Astrocyte of the cerebellum (primary cell): ENCODE measurements at places on chromosomes 16 and 17.
A peak's percentile ranks its signal among the peaks of the same experiment; 100 is the strongest.

- DNase-seq, result no peak
Observed at GRCh38 chr17:74280093-74280513, 6.1 kb downstream of the DNAI2 start.

DNA sequence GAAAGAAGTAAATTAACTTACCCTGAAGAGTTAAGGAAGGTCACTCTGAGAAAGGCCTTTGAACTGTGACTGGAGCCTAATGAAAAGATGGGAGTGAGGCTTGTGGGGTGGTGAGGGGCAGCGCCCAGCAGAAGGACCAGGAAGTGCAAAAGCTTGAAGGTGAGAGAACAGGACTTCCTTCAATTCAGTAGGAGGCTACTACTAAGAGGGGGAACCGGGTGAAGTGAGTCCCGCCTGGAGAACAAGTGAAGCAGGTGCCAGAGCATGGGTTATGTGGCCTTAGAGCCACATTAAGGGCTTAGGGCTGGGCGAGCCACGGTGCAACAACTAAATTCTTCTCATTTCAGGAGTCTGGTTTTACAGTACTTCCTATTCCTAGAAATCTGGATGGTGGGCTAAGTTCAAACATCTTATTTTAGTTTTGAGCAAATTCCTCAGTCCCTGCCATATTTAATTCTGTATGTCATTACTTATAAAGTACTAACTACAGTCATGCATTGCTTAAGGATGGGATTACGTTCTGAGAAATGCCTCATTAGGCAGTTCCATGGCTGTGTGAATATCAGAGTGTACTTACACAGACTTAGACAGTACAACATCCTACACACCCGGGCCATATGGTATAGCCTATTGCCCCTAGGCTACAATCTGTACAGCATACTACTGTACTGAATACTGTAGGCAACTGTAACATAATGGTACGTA is 5.1 kb downstream of the CFAP20 start:
- DNase-seq, result no peak

DNA sequence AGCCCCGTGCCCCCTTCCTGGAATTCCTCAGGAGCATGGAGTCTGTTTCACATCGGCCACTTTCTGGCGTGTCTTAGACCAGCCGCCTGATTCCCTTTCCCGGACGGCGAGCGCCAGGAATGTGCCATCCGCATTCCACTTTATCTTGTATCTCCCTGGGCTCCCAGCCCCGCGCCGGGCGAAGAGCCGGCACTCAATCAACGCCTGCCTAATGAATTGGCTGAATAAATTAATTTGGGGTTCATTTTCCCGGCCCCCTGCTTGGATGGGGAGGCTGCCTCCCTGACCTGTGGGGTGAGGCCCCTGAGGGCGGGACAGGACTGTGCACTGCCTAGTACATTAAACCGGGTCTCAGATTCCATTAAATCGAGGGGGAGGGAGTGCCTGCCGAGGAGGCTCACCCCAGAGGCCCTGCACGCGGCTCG is 282.3 kb upstream of the TNRC6C start:
- DNase-seq, result no peak

DNA sequence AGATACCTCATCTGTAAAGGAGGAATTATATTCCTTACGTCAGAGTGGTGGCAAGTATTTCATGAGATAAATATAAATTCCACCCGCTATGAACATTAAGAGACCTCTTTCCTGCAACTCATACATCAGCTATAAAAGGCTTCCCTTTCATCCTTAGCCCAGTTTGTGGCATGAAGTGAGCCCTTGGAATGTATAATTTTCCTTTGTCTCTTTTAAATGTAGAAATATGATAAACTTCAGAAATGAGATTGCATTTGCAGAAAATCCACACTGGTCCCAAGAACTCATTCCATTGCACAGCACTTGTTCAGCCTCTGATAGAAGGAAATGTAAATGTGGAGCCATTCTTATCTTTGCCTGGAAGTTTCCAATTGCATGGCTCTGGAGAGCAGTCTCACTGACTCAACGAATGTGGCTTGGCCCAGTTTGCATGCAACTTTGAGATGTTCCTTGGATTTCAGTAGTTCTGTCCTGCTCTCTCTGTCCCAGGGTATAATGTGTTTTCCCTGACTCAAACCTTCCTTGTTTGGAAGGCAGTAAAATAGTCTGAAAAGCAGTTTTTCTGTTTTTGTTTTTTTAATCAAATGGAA is 746.4 kb downstream of the CDH11 start:
- no peak for DNase-seq

- DNase-seq, result no peak
Observed at GRCh38 chr16:30666681-30667080, 8.4 kb downstream of the FBRS start.

- DNase-seq, result no peak
Observed at GRCh38 chr17:17353625-17354484, 50.7 kb downstream of the NT5M start.

GRCh38 chr17:75827308-75828075 is 16.7 kb downstream of the UNC13D start:
- DNase-seq, result peak; percentile 15

DNA sequence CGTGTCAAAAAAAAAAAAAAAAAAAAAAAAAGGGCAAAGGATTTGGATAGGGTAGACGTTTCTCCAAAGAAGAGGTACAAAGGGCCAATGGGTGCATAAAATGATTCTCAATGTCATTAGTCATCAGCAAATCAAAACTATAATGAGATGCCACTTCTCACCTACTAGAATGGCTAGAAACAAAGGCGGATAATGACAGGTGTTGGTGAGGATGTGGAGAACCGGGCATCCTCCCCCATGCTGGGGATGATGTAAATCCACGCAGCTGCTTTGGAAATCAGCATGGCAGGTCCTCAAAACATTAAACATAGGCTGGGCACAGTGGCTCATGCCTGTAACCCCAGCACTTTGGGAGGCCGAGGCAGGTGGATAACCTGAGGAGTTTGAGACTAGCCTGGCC is 9.4 kb downstream of the ITGAX start:
- no peak for DNase-seq

- DNase-seq, result no peak
Observed at GRCh38 chr16:28196387-28196987, 15.3 kb downstream of the XPO6 start.

GRCh38 chr17:31269578-31269983 is 27.5 kb downstream of the OMG start:
- DNase-seq, result peak; percentile 94

DNA sequence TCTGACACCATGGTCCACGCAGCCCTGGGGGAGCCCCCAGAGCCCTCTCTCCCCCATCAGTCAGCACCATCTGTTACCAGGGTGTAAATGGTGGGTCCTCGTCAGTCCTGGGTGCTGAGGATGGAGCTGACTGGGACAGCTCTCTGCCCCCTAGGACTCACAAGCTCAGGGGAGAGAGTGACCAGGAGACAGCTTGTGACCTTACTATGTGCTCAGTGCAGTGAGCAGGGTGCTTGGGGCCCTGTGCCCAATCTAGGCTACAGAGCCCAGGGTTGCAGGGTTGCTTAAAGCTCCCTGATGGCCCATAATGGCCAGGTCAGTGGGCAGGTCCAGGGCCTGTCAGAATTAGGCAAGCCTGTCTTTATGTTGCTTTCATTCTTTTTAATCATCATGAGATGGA is 11.3 kb downstream of the MMP2 start:
- no peak for DNase-seq

GRCh38 chr16:35255186-35255803 is 1795.9 kb downstream of the TP53TG3F start:
- DNase-seq, result no peak

DNA sequence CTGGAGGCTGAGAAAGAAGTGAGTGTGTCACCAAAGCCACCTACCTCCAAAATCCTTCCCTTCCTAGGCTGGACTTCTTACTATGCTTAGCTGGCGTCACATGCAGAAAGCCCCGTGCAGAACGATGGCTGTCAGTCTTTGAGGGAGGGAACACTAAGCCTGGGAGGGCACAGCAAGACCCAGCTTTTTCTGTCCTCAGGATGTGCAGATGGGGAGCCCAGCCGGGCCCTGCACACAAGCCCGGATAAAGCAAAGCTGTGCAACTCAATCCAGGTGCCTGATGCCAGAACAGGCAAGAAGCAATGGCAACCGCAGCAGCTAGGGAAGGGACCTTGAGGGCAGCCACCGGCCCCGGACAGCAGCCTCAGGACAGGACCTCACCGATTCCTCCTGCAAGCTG is 13.9 kb upstream of the USP36 start:
- no peak for DNase-seq

- DNase-seq, result no peak
Observed at GRCh38 chr17:27466376-27466742, 10.1 kb downstream of the KSR1 start.

DNA sequence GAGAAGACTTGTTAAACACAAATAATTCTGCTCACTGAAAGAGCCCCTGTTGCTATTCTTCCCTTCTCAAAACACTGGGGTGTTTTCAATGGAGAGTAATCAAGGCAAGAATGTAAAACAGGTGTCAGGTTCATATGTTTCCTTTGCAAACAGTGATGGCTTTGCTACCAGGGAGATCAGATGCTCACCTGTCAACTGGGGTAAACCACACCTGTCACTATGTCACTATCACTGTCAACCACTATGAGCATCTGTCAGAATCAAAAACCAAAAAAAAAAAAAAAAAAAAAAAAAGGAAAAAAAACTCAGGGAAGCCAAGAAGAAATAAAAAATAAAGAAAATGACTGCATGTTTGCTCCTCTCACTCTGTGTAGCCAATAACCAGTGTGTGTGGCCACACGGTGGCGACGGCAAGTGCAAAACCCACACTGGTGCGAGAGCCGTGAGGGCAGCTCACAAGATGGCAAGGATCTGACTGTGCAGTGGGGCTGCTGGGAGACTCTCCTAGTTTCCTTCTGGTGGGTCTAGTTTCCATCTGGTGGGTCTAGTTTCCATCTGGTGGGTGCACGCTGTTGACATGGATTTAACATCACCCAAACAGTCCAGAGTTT is 22.7 kb downstream of the USP22 start:
- no peak for DNase-seq

GRCh38 chr17:72501404-72502370 is 380.9 kb downstream of the SOX9 start:
- DNase-seq, result no peak

- DNase-seq, result no peak
Observed at GRCh38 chr16:46974352-46974751, 878 bp upstream of the DNAJA2 start.

GRCh38 chr16:87418216-87418615 is 26.1 kb downstream of the MAP1LC3B start:
- no peak for DNase-seq

DNA sequence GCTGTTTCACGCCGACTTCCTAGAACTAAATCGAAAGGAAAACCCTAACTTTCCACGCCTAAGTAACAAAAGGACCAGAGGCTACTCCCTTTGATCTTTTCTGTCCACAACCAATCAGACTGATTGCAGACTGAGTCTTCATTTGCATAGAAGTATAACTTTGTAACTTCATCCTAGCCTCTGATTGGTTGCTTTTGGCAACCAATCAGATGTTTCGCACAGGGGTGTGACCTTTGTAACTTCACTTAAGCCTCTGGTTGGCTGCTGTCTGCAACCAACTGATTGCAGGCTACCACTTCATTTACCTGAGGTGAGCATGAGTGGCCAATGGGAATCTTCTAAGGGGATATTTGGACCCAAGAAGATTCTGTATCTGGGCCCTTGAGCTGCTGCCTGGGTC is 17.4 kb upstream of the ICAM2 start:
- DNase-seq, result no peak

- DNase-seq, result no peak
Observed at GRCh38 chr17:7130621-7131422, 16.2 kb upstream of the ASGR2 start.

- DNase-seq, result peak; percentile 6
Observed at GRCh38 chr17:34703533-34703932, 124.2 kb downstream of the TMEM132E start.

GRCh38 chr16:18800293-18800692 is 1.1 kb downstream of the ARL6IP1 start:
- DNase-seq, result no peak

- DNase-seq, result no peak
Observed at GRCh38 chr16:88323546-88324330, 59.0 kb upstream of the ZNF469 start.

DNA sequence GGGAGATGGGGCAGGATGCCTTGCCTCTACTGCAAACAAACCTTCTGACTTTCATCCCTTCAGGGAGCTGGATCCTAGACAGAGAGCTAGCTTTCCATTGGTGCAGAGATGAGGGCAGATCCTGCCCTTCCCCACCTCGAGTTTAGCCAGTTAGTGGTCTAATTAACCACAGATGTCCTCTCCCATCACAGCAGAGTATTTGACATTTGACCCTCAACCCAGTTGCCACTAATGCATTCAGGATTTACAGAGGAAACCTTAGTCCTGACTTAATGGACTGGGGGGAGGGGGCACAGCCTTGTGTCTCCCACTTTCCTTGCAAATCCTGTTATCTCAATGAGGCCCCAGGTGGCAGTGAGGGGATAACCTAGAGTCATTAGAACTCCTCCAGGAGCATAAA is 10.2 kb downstream of the PIP4K2B start:
- no peak for DNase-seq

- DNase-seq, result no peak
Observed at GRCh38 chr17:72622661-72623433, 469.6 kb downstream of the SLC39A11 start.

- DNase-seq, result no peak
Observed at GRCh38 chr16:85391175-85391707, 221.9 kb upstream of the GSE1 start.

- DNase-seq, result no peak
Observed at GRCh38 chr16:26394409-26394808, 672.3 kb upstream of the C16orf82 start.

- DNase-seq, result no peak
Observed at GRCh38 chr17:78137392-78138203, 7.0 kb downstream of the TMC8 start.

GRCh38 chr17:40361925-40362695 is 2.4 kb downstream of the GJD3 start:
- DNase-seq, result no peak

GRCh38 chr17:65902155-65902554 is 289.8 kb downstream of the CEP112 start:
- DNase-seq, result no peak

- no peak for DNase-seq
Observed at GRCh38 chr16:51439271-51439670, 288.2 kb upstream of the SALL1 start.

- no peak for DNase-seq
Observed at GRCh38 chr16:82504836-82505235, 121.9 kb upstream of the CDH13 start.
